ENCODE measurements at places on chromosomes 1 and 21.

DNA sequence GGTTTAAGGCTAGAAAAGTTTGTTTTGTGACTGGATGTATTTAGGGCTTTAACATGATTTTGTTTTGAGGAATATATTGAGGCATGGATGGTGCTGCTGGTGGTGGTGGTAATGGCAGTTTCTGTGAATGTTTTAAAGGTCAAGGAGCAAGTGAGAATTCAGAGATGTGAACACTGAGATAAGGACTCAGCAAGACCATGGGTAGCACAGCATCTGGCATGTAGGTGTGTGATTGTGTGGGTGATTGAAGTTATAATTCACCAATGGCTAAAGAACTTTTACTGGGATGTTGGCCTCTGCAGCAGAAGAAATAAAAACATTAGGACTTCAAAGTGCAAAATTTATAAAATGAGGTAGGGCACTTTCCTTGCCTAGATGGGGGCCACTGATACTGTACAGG, 65.9 kb downstream of the MACF1 start:
- no peak for DNase-seq

- no peak for DNase-seq
These were observed 805 bp downstream of the ZNHIT6 start for GRCh38 chr1:85707267-85707989.

- DNase-seq: no peak
These were observed 10.7 kb upstream of the CSRP1 start for GRCh38 chr1:201517631-201518030.

DNA sequence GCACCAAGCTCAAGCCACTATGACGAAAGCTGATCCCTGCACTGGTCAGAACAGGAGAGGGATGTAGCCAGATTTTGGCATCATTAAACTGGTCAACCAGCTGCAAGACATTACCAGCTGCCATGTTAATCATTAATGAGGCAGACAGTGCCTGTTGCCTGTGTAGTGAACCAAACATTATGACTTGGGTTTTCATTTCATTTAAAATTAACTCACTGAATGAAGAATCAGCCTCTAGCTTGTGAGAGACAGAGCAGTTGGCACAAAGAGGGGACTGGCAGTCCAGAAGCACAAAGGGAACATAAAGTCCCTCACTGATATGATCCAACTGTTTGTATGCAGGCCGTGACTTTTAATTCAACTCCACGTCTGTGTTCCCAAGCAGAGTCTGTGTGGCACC, 318.9 kb downstream of the SEC16B start:
- DNase-seq: no peak

DNA sequence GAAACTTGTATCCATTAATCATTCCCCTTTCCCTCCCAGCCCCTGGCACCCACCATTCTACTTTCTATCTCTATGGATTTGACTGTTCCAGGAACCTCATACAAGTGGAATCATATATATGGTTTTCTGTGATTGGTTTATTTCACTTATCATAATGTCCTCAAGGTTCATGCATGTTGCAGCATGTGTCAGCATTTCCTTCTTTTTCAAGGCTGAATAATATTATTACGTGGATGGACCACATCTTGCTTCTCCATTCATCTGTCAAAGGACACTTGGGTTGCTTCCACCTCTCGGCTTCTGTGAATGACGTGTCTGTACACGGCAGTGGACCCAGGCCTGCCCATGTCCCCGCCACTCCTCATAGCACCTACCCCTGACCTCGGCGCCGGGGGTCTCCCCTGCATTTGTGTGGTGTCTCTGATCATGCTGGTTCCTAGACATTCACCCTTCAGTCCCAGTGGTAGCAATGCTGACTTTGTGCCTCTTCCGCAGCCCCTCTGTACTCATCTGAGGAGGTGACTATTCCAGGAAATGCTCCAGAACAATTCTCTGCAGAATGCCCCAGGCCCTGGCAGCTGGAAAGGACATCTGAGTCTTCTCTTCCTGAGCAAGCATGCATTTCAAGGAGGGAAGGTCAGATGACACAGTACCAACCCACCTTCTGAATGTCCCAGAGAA, 136.9 kb downstream of the PSMG1 start:
- no peak for DNase-seq

- no peak for DNase-seq
These were observed 35.2 kb downstream of the CFAP57 start for GRCh38 chr1:43207229-43207853.

GRCh38 chr21:38621132-38621531, 122.9 kb upstream of the ERG start:
- no peak for DNase-seq

GRCh38 chr1:3011127-3011526, 10.1 kb upstream of the ACTRT2 start:
- DNase-seq: no peak

Measured in NCI-H1694 treated with DMSO at 0.1 percent for 48 hours (cell line).